Right atrium auricular region (tissue), 2 donors: ENCODE measurements at places on chromosomes 16 and 17. TPM values are rescaled to one million over a fixed set of nuclear protein-coding genes. Genes with fewer than 3 reads are reported as not detected.

Gene YPEL2
- total RNA-seq = 28.3 TPM

Gene MILR1
- 5.0 TPM for total RNA-seq

GRCh38 chr17:17419631-17420030, 57.2 kb upstream of the MED9 start:
- DNase-seq = no peak

GRCh38 chr17:44247440-44247841, 20.5 kb downstream of the SLC4A1 start:
- no peak for DNase-seq

DNA sequence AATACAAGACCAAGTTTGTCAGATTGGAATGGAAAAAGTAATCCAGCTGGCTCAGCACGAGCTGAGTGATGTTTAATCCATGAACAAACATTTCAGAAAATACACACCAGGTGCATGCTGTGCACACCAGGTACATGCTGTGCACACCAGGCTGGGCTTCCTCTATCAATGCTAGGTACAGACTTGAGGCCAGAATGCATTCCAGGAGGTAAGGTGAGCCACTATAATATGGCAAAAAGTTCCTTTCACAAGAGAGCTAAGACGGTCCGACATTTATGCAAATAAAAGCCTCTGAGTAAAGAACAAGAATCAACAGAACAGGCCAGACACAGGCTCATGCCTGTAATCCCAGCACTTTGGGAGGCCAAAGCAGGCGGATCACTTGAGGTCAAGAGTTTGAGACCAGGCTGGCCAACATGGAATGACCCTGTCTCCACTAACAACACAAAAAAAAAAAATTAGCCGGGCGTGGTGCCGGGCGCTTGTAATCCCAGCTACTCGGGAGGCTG, 128.2 kb downstream of the ZNF778 start:
- DNase-seq = no peak

GRCh38 chr17:44988044-44988942, 20.2 kb upstream of the C1QL1 start:
- DNase-seq = no peak
